ENCODE measurements at places on chromosomes 12 and 14.

- DNase-seq = no peak
These were observed 155.5 kb downstream of the ANO2 start for GRCh38 chr12:5789469-5789968.

DNA sequence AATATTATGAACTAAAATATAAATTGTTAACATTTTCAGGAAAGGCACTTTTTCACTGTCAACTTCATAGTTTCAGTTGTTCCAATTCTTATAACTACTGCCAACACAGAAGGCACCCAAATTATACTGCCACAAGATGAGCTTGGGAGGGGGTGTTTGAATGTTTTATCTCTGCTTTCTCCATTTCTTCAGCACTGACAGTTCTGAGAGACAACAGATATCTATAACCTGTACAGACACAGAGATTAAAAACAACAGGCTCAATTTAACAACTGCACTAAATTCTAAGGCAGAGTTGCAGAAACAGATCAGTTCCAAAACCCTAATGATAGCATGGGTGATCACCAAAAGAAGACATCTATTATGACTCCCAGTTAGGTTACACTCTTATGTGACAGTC is 12.8 kb downstream of the SCAF11 start:
- no peak for DNase-seq

GRCh38 chr12:92634202-92634601 is 68.6 kb upstream of the PLEKHG7 start:
- DNase-seq = no peak

GRCh38 chr14:68401855-68402254 is 391.0 kb downstream of the ZFP36L1 start:
- DNase-seq = no peak

DNA sequence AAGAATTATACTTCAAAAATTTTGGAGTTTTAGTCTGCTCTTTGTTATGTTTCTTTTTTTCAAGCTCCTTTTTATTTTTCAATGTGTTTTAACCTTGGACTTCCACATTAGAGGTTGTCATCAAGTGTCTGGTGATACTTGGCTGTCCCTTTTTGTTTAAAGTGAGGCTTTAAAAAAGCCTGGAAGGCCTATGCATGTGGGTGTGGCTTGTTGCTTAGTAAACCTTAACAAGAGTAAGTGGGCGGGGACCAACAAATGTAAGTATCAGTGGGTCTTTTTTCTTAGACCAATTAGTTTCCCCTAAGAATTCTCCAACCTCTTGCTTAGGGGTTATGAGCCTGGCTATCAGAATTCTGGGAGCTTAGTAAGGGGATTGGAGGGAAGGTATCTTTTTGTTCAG is 26.4 kb downstream of the HCFC2 start:
- no peak for DNase-seq

GRCh38 chr14:74960736-74961135 is 5.3 kb upstream of the PGF start:
- no peak for DNase-seq

GRCh38 chr14:106511006-106511799 is 984.8 kb downstream of the TMEM121 start:
- no peak for DNase-seq

DNA sequence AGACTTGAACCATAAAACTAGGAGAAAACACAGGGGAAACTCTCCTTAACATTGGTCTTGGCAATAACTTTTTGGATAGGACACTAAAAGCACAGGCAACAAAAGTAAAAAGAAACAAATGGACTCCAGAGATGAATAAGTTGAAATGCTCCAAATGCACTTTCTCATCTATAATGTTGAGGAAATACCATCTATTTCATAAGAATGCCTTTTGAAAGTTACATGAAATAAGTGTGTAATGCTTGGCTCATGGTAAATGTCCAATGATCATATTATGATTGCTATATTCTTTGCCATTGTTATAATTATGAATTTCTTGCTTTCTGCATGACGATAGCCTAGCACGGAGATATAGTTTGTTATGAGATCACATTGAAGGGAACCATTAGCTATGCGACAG is 19.8 kb downstream of the PDE6H start:
- DNase-seq = no peak
